Fibroblast of lung (primary cell): ENCODE measurements at places on chromosomes 5 and 9. TPM values are rescaled to one million over a fixed set of nuclear protein-coding genes. Genes with fewer than 3 reads are reported as not detected.

Gene DND1
- under 0.01 and 0.33 TPM in 2 replicates for total RNA-seq

Gene SV2C
- not detected in 2 replicates for total RNA-seq

Gene PPIP5K2
- 41.6 and 42.1 TPM in 2 replicates for total RNA-seq

Gene SCGB3A2
- not detected in 2 replicates for total RNA-seq

Gene INSL4
- not detected in 2 replicates for total RNA-seq

Gene MCIDAS
- not detected in 2 replicates for total RNA-seq

Gene NPR3
- 1.5 and 14.9 TPM in 2 replicates for total RNA-seq

Gene TAF11L10
- not detected in 2 replicates for total RNA-seq

Gene SOHLH1
- total RNA-seq = not detected in 2 replicates

Gene PCDHGB5
- 17.5 and 21.5 TPM in 2 replicates for total RNA-seq

Gene ACER2
- 2.6 and 4.5 TPM in 2 replicates for total RNA-seq

Gene PCDHGA2
- total RNA-seq = 2.8 and 4.5 TPM in 2 replicates

Gene LRRC70
- total RNA-seq = 0.51 and 1.3 TPM in 2 replicates

Gene FAM221B
- not detected in 2 replicates for total RNA-seq

Gene PLPPR1
- not detected in 2 replicates for total RNA-seq

Gene TMEM203
- 36.2 and 36.3 TPM in 2 replicates for total RNA-seq

Gene TUSC1
- 7.9 and 10.5 TPM in 2 replicates for total RNA-seq

Gene FAM153A
- total RNA-seq = not detected in 2 replicates

Gene RALGPS1
- total RNA-seq = 5.1 and 5.9 TPM in 2 replicates

Gene OMD
- under 0.01 and 0.17 TPM in 2 replicates for total RNA-seq

Gene C5
- total RNA-seq = 7.3 and 8.2 TPM in 2 replicates

Gene TPPP
- 0.17 and 0.26 TPM in 2 replicates for total RNA-seq

Gene COL5A1
- 63.7 and 72.8 TPM in 2 replicates for total RNA-seq

Gene ZNG1C
- total RNA-seq = 9.2 and 15.9 TPM in 2 replicates

Gene FSTL4
- total RNA-seq = 0.33 TPM in 1 of 2 replicates, not detected in the other
